ENCODE measurements at places on chromosomes 6 and 20.

DNA sequence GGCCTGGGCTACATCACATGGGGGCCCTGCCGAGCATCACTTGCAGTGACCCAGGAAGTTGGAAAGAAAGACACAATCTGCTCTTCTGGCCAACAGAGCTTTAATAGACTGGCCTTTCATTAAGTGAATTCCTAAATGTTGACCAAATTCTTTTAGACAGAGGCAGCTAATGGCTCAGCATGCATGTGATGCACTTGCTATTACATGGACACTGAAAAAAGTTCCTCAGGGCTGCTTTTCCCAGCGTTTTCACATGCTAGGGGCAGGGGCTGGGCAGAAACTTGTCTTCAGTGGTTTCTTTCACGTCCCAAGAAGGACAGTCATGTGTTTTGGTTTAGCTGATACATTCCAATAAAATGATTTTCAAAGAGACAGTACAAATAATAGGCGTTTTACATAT is 651.0 kb upstream of the SLC35B3 start:
- no peak for DNase-seq

GRCh38 chr6:87784690-87785089 is 82.7 kb upstream of the AKIRIN2 start:
- no peak for DNase-seq

DNA sequence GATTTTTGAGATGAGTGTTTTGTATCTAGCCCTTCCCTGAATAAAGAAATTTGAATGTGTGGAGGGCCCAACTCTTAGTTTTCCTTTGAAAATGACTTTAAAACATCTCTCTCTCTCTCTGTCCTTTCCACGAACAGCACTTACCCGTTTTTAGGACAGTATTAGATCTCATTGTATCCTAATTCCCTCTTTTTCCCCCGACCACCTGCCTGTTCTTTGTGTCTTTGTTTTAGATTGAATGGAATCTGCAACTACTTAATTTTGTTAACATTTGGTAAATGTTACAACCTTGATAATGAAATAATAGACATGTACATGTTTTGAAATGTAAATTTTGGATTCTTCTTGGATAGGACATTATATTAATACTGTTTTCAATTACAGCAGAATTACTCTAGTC is 3.1 kb downstream of the DSP start:
- no peak for DNase-seq

GRCh38 chr6:148757944-148758480 is 11.2 kb downstream of the UST start:
- no peak for DNase-seq

- no peak for DNase-seq
Measured at GRCh38 chr20:50562262-50562701, 52.1 kb downstream of the PTPN1 start.

DNA sequence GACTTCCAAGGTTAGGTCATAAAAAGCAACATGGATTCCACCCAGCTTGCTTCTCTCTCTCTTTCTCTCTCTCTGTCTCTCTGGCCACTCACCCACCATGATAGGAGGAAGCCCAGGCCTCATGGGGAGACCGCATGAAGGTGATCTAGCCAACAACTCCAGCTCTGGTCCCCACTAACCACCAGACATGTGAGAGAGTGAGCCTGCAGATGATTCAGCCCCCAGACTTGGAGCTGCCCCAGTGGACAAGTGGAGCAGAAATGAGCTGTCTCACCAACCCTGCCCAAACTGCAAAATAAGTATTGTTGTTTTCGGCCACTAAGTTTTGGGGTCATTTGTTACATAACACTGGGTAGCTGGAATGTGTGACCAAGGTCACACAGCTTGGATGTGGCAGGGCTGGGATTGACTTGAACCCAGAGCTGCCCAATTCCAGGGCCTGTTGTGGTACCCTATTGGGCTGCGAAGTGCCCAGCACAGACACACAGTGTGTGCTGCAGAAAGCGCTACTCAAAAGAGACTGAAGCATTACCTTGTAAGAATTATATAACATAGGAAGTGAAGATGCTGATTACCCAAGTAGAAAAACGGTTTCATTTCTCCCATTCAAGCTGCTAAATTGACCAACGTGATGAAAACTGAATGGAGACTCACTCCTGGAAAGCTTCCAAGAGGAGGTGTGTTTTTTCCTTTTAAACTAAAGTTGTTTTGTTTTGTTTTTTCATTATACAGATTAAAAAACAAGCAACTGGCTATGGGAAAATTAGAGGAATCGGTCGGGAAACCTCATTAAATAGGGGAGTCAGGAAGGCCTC is 9.1 kb upstream of the TLDC2 start:
- no peak for DNase-seq

DNA sequence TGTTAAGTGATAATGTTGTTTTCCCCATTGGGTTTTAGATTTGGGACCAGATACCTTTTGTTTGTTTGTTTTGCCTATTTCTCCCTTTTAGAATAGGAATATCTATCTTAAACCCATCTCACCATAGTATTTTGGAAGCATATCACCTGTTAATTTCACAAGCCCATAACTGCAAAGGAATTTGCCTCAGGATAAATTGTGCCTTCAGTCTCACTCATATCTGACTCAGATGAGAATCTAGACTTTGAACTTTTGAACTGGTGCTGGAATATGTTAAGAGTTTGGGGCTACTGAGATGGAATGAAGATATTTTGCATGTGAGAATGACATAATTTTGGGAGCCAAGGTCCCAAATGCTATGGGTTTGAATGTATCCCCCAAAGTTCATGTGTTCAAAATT is 607.4 kb downstream of the HACE1 start:
- DNase-seq: no peak

DNA sequence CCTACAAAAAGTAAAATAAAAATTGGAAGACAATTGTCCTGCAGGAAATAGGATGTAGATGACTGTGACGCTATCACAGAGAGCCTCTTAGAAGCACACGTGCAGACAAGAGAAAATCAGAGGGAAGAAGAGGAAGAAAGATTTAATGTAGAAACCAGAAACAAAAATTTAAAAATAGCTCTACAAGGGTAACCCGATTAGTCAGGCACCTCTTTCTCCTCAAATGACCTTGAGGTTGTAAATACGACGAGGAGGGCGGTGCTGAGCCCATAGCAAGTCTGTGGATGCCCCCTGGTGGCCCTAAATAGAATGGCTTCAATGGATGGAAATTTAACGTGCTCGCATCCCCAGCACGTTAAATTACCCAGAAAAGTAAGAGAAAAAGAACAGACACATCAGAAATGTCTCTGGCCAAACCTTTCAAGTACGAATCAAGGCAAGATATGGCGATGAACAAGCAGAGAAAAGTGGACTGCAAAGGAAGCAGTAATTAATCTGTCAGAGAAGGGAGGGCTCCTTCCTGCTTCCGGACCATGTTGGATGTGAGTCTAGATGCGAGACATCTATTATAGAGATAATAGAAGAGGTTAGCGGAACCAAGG is 4.2 kb upstream of the PRPH2 start:
- peak; percentile 41 for DNase-seq

DNA sequence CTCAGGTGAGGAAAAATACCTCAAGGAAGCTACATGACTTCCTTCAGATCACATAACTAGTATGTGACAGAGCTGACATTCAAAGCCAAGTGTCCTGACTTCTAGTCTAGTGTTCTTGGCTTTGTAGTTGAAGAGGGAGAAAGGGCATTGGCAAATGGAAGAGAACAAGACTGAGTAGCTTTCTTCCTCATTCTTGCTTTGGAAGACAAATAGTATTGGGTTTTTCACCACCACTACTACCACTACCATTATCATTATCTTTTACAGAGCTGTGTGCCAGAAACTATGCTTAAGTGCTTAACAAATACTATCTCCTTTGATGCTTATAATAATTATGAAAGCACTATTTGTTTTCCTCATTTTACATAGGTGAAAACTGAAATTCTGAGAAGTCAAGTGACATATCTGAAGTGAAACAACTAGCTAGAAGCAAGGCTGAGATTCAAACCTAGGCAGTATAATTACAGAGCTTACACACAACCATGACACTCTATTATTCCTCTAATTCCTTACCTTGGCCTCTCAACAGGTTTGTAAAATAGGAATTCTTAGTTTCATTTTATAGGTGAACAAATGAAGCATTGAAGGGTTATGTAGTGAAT is 6.8 kb downstream of the ACSS2 start:
- DNase-seq: no peak

DNA sequence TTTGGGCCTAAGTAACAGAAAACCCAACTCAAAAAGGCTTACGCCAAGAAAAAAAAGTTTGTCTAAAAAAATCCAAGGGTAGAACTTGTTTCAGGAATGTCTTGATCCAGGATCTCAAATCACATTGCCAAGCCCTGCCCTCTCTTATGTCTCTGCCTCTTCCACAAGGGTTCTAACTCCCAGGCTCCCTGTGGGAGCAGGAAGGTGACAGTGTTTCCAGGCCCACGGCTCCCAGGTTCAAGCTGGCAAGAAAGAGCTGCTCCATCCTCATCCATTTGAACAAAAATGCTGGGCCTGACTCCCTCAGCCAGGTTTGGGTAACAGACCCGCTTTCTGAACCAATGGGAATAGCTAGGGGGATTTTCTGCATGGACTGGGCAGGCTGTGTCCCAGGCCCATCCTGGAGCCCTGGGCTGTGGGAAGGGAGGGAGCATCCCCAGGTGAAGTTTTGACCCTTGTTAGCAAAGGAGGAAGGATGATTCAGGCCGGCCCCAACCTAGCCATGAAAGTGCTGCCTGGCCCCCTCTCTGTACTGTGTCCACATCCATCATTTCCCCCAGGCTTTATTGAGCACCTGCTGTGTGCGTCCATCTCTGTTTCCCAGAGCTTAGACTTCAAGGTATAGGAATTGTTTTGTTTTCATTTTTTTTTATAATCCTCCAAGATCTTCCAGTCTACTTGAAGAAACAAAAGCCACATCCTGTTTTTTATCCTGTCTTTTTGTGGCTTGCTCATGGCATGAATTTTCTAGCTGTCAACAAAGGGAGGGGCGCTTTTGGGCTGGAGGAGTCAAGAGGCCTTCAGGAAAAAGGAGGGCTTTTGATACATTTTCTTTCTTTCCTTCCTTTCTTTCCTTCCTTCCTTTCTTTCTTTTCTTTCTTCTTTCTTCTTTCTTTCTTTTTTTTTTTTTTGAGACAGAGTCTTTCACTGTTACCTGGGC is 159.8 kb downstream of the TFAP2C start:
- DNase-seq: no peak
